ENCODE measurements at places on chromosomes 3 and 15.

GRCh38 chr3:125257536-125257935, 45.0 kb upstream of the SLC12A8 start:
- DNase-seq, result no peak

GRCh38 chr3:58434168-58434504, 504 bp upstream of the PDHB start:
- DNase-seq, result no peak

GRCh38 chr3:143348486-143349327, 229.1 kb downstream of the CHST2 start:
- no peak for DNase-seq

- no peak for DNase-seq
Measured at GRCh38 chr3:77227567-77227966, 187.7 kb downstream of the ROBO2 start.

- DNase-seq, result no peak
Measured at GRCh38 chr3:55069950-55070349, 142.1 kb upstream of the LRTM1 start.

DNA sequence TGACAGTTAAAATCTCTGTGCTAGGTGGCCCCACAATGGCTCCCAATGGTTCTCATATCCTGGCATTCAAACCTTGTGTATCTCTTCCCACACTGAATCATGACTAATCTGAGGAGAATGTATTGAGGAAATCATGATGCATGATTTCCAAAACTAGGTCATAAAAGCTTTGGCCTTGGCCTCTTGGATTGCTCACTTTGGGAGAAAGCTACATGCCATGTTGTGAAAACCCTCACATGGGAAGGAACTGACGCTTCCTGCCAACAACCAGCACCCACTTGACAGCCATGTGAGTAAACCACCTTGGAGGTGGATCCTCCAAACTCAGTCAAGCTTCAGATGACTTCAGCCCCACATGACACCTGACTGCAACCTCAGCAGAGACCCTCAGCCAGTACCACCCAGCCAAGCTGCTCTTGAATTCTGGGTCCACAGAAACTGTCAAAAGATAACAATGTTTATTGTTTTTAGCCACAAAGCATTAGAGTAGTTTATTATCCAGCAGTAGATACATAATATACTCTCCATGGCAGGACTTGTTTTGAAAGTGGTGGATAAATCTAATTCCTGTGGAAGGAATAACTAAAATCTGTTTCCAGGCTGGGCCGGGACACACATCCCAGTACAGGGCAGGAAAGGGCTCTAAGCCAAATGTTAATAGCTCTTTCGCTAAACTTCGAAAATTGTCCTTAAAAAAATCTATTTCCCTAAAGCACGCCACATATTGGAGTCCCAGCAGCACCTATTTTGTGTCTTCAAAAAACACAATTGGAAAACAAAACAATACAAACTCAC, 1.0 kb upstream of the ZNF620 start:
- DNase-seq, result no peak

- DNase-seq, result no peak
Measured at GRCh38 chr15:67766968-67767367, 58.3 kb upstream of the SKOR1 start.

DNA sequence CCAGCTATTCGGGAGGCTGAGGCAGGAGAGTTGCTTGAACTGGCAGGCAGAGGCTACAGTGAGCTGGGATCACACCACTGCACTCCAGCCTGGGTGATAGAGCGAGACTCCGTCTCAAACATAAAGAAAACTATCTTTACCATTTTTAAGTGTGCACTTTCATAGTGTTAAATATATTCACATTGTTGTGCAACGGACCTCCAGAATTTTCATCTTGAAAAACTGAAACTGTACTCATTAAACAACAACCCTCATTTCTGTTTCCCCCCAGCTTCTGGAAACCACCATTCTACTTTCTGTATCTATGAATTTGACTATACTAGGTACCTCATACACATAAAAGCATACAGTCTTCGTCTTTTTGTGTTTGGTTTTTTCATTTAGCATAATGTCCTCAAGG, 375.1 kb downstream of the SHQ1 start:
- DNase-seq, result no peak

GRCh38 chr3:32384938-32385337, 6.7 kb upstream of the CMTM7 start:
- no peak for DNase-seq
